ENCODE measurements at places on chromosomes 6 and 20.

GRCh38 chr6:145036848-145037567 is 698.3 kb downstream of the EPM2A start:
- DNase-seq, result no peak

- DNase-seq, result no peak
Measured at GRCh38 chr6:141688916-141689315, 443.8 kb upstream of the GJE1 start.

DNA sequence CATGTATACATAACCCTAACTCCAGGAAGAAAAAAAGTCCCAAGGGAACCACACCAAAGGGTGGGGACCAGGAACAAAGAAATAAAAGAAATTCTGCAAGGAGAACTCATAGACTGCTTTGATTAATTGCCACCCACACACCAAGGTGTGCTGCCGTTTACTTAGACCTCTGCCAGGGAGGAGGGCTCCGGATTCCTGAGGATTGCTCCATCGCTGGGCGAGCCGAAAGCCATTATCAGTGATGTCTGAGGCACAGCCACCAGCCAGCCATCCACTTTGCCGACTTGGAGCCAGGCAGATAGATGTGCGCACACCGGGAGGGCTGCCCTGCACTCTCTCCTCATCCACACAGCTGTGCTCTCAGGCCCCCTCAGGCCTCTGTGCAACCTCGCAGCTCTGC is 272.7 kb upstream of the FOXQ1 start:
- no peak for DNase-seq

DNA sequence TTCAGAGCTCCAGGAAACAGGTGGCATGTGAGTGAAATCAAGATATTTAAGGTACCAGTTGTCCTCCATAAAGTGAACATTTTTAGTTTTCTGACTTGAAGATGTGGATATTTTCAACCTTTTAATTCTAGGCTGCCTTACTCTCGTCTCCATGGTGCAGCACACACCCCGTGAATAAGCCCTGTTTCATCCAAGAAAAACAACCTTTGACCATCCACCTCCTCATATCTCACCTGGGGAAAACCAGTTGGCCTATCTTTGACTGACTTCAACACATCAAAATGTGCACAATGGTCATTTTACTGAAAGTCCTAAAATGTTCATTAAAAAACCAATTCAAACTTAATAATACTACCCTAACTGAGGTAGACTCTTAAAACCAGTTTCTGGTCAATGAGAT is 73.8 kb upstream of the CD2AP start:
- DNase-seq, result no peak

DNA sequence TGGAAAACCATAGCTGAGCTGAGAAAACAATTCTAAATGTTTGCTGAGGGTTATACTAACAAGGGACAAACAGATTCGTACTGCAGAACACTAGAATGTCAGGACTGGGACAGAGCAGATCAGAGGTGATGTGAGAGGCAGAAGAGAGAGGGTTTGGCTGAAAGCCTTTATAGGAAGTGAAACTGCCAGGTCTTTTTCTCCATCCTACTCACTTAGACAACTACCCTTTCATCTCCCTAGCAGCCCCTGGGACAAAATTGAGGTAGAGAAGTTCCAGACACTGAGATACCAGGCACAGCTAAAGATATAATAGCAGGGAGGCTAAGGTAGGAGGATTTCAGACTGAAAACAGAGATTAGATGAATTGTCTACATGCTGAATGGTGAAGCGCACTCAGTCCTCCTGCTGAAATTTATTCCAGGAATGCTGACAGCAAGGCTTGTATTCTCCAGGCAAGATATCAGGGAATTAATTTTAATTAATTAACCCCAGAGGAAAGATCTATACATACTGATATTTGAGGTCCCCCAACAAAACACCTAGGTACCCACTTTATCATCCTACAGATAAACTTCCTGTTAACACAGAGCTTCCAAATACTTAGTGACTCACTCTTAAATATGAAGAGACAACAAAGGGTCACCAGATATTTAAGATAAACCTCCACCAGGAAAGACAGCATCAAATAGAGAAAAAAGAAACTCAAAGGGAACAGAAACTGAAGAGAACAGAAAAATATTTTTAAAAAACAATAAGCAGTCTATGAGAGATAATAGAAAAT is 12.6 kb upstream of the EIF2S2 start:
- DNase-seq, result no peak

DNA sequence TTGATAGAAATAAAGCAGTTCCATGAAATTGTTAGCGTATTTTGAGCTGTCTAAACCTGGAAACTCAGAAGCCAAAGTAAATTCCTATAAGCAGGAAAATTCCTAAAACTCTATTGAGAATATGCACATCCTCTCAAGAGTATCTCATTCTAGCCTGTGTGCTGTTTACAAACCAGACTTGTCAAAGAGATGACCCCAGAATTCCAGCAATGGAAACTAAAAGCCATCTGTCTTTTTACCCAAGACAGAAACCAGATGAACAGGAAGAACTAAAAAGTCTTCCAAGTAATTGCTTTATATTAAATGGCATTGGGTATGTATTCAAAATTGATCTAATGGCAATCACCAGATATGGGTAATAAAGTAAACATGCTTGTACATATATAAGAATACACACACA is 92.6 kb downstream of the COL19A1 start:
- no peak for DNase-seq

All from head of caudate nucleus (tissue), 42 donors.